ENCODE measurements at places on chromosomes 4 and X.

DNA sequence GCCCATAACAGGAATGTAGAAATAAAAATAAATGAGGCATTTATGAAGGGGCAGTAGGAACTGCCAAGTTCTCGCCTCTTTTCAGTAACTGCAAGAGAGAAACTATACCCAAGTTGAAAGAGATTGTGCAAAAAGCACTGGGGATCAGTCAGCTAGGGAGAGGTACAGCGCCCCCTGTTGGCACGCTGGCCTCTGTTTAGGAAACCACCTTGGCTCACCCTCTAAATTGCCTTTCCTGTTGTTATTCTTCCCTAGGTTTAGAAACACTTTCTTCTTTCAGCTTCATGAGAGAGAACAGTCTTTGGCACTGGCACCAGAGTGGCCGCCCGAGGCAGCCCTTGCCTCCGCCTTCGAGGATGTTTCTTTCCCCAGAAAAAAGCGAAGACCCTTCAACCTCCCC, 348.5 kb downstream of the MID1IP1 start:
- peak; percentile 65 for DNase-seq

DNA sequence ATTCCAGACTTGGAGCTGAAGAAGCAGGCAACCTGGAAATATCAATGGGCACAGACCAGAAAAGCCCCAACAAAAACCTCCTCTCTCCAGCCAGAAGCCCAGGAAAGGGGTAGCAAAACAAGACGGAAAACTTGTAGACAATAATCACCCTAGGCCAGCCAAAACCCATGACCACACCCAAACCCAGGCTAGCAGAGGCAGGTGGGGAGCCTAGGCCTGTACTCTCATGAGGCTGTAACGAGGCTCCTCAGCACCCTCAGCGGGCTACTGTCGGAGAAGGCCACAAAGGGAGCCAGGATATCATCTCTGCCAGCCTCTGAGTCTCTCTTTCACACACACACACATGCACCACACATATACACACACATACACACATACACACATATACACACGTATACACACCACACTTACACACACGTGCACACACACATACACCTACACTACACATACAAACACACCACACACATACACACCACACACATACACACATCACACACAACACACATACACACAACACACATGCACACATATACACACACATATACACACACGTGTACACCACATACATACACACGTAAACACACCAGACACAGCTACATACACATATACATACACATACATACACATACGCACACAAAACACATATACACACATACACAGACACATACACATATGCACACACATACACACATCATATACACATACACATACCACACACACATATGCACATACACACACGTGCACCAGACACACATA, 90.6 kb downstream of the FHDC1 start:
- no peak for DNase-seq

GRCh38 chr4:150280081-150280895, 202.0 kb downstream of the DCLK2 start:
- DNase-seq, result no peak

DNA sequence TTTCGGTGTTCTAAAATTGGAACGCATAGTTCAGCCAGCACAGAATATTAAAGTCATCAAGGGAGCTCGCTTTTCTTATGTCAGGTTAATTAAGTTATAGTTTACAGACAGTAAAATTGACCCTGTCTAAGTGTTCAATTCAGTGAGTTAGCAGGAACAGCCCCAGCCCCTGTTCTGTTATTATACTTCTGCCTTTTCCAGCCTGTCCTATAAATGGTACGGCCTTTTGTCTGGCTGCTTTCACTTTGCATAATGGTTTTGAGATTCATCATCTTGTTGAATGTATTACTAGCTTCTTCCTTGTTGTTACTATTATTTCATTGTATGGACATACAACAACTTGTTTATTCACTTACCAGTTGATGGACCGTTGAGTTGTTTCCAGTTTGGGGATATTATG, 9.5 kb downstream of the CXCL13 start:
- no peak for DNase-seq

GRCh38 chrX:105701310-105702052, 120.9 kb upstream of the NRK start:
- no peak for DNase-seq

DNA sequence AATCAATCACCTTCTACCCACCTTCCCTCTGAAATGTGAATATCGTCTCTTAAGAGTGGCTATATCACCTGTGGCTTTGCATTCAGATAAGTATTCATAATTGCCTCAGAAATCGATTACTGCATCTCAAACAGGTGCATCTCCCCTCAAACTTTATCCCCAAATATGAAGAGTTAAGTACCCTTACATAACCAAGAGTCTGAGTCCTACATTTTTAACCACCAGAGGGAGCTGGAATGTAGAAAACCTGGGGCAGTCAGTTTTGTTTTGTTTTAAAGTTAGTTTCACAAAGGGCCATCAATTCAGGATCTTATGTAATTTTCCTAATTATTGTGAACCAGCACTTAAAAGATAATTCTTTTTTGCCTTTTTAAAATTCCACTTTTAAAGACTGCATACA, 5.7 kb downstream of the TCEANC start:
- no peak for DNase-seq

DNA sequence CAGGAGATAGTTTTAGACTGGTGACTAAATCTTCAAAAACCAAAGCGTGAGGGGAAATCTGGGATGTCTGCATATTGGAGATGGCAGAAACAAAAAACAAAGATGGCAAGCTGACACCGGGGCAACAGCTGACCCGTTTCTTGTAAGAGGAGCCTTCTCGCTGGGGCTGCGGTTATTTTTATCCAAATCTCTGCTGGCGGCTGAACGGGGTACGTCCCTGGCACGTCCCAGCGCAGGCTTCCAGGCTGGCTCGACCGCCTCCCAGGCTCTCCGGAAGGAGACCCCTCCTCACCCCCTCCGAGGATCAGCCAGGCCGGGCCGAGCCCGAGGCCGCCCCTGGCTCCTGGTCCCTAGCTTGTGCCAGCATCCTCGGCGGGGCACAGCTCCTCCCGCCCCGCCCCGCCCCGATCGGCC, 403 bp downstream of the SGCB start:
- DNase-seq, result no peak
